ENCODE measurements at places on chromosomes 4 and X. TPM values are rescaled to one million over a fixed set of nuclear protein-coding genes. Genes with fewer than 3 reads are reported as not detected.

DNA sequence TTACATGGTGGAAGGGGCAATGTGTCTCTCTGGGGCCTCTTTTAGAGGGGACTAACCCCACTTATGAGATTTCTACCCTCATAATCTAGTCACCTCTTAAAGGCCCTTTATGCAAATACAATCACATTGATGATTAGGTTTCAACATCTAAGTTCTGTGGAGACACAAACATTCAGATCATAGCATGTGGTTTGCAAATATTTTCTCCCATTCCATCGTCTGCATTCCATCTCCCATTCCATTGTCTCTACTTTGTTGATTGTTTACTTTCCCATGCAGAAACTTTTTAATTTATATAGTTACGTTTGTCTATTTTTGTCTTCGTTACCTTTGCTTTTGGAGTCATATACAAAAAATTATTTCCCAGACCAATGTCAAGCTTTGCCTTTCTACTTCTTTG, 927.5 kb upstream of the INTU start:
- no peak overlapping the region for H3K27ac ChIP-seq
- no peak for DNase-seq
- H3K4me3 ChIP-seq: no peak overlapping the region
- no peaks in the 10 kb centered on the region for H3K27me3 ChIP-seq
- H3K4me1 ChIP-seq: no peaks in the 10 kb centered on the region

- H3K27ac ChIP-seq: no peak overlapping the region
- DNase-seq: no peak
- H3K27me3 ChIP-seq: no peaks in the 10 kb centered on the region
- H3K36me3 ChIP-seq: no peaks in the 10 kb centered on the region
- H3K4me1 ChIP-seq: no peaks in the 10 kb centered on the region
- no peak overlapping the region for H3K4me3 ChIP-seq
Measured at GRCh38 chrX:114210879-114211278, 373.0 kb upstream of the HTR2C start.

GRCh38 chr4:48913346-48913745, 6.8 kb upstream of the OCIAD2 start:
- no peak for DNase-seq
- no peaks in the 10 kb centered on the region for H3K27me3 ChIP-seq
- H3K4me3 ChIP-seq: no peak overlapping the region
- no peaks in the 10 kb centered on the region for H3K4me1 ChIP-seq
- no peaks in the 10 kb centered on the region for H3K36me3 ChIP-seq

DNA sequence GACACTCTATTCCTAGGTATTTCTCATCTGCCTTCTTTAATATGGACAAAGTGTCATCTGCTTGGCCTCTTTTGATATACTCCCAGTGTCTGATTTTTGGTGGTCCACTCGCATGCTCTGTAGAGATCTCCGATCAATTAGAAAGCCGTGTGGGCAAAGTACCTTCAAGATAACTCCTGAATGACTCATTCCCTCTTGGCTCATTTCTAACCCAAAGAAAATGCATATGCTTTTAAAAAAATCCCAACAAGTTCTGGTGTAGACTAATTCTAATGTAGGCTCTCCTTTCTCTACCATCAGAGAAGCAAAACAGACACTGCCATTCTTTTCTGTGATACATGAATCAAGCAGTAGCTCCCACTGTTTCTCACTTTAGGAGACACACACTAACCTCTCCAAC, 714.9 kb upstream of the ADGRL3 start:
- DNase-seq: no peak
- no peaks in the 10 kb centered on the region for H3K27me3 ChIP-seq
- no peaks in the 10 kb centered on the region for H3K4me1 ChIP-seq
- no peak overlapping the region for H3K27ac ChIP-seq

DNA sequence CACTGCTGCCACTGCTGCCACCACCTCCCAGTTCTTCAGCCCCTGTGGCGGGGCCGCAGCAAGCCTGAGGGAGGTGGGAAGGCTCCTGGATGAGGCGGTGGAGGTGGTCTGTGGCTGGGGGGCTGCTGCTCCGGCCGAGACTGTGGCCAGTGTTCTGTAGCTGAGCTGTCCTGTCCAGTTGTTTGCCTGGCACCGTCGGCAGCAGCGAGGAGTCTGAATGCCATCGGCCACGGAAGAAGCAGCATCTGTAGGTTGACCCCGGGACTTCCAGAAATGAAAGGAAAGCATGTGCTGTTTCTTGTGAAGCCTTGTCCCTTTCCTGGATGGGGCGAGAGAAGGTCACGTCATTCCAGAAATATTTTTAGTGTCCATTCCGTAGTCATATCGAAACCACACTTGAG, 3.3 kb downstream of the C4orf54 start:
- H3K4me3 ChIP-seq: no peak overlapping the region
- no peak for DNase-seq
- no peaks in the 10 kb centered on the region for H3K27me3 ChIP-seq
- no peaks in the 10 kb centered on the region for H3K4me1 ChIP-seq
- H3K36me3 ChIP-seq: no peaks in the 10 kb centered on the region
- no peak overlapping the region for H3K27ac ChIP-seq

GRCh38 chr4:176125063-176125462, 59.4 kb downstream of the WDR17 start:
- no peak for DNase-seq
- H3K4me1 ChIP-seq: no peaks in the 10 kb centered on the region
- no peaks in the 10 kb centered on the region for H3K27me3 ChIP-seq
- no peak overlapping the region for H3K4me3 ChIP-seq
- H3K27ac ChIP-seq: no peak overlapping the region

NKX3-2 gene
- 2.9 TPM for total RNA-seq
